NT2/D1 (cell line): ENCODE measurements at places on chromosomes 3 and 15.
A peak's percentile ranks its signal among the peaks of the same experiment; 100 is the strongest.

DNA sequence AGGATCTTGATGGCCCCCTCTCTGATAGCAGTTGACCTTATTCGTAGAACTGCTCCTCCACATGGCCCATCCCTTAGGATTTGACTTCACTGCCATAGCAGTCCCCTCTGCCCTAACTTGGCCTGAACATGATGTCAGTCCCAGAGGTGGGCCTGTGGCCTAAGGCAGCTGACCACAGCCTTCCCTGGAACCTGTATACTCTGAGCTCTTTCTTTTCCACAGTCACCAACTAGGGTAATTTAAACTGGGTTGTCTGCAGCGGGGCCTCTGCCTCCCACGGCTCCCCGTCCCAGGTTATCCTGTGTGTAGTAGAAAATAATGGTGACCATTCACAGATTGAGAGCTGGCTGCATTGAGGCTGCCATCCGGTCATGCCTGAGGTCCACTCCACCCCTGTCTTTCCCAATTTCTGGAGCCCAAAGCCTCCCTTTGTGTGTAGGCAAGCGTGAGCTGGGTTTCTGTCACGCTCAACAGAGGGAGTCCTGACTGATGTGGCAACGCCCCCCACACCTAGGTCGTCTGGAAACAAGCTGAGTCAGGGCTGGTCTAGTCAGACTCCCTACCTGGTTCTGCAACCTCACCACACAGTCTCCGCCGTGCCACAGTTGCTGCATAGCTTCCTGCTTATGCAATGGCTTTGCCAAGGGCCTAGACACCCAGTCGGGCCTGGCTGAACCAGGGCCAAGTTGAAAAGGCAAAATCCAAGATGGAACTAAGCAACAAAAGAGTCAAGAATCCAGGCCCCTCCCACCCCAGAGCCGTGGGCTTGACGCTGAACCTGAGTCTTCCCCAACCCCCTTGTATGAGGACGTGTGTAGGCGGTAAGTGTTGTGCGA lies 284.5 kb downstream of the XXYLT1 start:
- no peak for DNase-seq

- DNase-seq: no peak
Observed at GRCh38 chr15:69823223-69823907, 274.4 kb downstream of the TLE3 start.

DNA sequence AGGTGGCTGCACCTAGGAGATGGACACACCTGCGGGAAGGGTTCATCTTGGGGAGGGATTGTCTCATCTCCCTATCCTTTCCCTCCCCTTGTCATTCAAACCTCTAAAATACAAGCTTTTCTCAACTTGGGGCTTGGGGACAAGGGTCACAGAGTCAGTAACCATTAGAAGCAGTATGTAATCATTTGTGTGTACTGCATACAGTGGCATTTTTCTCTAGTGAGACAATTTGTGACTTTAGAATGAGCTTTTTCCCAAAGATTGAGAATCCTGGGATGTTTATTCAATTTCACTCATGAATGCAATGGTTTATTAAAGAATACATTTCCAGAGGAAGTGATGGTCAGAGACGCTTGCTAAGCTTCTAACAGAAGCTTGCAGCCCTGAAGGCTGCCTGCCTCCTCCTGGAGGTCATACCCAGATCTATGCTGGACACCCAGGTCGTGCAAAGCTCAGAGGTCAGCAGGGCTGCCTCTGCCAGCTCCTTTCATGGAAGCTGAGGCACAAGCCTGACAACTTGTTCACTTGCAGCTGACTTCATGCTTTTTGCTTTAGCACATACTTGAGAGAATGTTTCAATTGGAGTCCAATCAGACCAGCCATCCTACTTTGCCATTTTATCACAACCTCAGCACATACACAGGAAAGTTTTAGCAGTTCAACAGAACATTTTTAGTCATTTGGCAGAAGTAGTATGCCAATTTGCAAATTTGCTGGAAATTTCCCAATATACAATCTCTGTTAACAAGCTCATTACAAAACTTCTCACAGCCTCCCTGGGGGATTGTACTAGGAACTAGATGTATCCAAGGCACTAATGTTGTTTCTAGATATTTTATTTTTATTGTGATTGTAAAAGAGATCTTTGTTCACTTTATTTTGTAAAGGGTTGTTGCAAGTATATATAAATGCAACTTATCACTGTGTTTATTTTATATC lies 25.6 kb upstream of the ALDH1L1 start:
- no peak for DNase-seq

- no peak for DNase-seq
Observed at GRCh38 chr3:22236490-22237270, 485.7 kb upstream of the ZNF385D start.

- DNase-seq: no peak
Observed at GRCh38 chr3:2517500-2518172, 419.0 kb downstream of the CNTN4 start.

DNA sequence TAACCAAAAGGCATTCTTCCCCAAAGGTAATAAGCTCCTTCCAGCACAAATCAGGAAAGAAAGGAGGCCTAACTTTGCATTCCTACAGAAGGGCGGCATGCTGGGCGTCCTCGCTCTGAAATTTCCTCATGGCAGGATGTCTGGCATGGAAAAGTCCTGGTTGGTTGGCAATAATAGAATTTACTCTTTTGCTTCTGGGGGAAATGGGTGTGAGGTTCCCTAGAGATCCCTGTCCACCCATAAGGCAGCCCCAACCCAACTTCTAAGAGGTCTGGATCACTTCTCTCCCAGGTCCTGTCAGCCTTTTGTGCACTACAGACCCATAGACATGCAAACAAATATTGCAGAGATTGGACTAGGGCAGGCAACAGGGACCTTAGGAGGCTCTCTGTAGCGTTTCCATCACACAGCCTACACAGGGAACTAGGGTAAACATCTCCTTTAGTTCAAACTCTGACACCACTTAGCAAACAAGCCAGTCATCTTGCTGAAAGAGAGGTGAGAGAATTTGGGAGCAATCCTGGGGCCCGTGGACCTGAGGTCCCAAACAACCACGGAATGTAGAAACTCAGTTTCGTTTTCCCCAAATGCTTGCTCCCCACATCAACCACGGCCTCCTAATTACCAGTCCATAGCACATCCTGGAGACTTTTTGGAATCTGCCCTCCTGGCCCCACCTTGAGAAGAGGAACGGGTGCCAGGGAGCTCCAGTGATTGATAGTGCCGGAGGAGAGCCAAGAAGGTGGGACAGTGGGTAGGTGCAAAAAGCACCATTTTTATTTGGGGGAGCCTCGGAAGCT lies 2.1 kb downstream of the ZIC4 start:
- DNase-seq: no peak

DNA sequence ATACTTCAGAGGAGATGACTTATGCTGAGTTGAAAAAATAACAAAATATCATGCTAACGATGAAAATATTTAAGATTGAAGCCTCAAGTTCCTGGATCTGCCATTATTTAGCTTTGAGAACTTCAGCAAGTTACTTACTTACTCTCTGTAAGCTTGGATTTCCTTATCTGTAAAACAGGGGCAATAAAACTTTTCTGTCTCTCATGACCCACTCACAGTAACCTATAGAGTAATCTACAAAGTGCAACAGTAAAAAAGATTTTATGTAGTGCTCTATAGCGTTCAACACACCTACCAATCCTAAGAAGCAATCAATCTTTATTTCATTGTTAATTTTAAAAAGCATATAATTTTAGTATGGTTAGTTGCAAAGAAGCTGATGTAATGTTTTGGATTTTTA lies 478.6 kb downstream of the ZIC1 start:
- DNase-seq: no peak

- no peak for DNase-seq
Observed at GRCh38 chr15:89494941-89495637, 1.3 kb downstream of the RHCG start.

- no peak for DNase-seq
Observed at GRCh38 chr3:63967675-63968611, 55.4 kb downstream of the PSMD6 start.

DNA sequence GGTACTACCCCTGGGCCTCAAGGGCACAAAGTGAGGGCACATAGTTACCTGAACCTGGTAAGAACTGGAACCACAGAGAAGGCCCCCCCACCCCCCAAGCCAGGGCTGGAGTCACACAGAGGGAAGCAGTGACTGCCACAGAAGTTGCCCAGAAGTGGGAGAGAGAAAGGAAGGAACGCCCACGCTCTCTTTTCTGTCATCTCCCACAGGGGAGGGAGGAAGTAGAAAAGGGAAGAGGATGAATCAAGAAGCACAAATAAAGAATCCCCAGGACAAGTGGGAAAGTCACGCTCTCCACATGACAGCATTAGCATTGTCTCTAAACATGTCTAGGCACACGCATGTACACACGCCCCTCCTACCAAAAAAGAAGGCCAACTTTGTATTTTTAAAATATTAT lies 114.7 kb upstream of the FRMD4B start:
- no peak for DNase-seq

- no peak for DNase-seq
Observed at GRCh38 chr3:42421818-42422796, 11.7 kb upstream of the LYZL4 start.

DNA sequence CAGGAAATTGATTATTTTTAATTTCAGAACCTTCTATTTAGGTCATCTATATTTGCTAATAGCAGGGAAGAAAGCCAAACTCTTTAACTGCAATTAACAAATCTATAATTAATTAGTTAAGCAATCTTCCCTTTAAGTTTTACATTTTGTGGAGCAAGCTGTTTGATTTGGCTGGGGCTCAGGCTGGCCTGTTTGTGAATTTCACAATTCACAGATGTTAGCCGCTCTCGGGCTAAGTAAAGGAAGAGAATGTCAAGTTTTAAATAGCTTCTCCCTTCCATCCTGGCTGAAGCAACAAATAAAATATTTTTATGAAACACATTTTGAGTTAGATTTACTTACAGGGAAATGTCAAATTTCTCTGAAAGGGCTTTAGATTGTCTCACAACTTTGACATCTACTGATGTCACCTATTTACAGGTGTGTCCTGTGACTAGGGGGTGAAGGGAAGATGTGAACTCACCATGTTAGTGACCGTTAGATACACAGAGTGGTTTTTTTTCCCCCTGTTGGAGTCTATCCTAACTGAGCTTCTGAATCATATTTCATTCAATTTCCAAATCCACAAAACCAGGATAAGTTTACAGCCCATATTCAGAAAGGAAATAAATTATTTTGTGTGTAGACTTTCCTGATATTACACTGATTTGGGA lies 1.3 kb upstream of the TP63 start:
- DNase-seq: no peak

GRCh38 chr3:17478673-17479072 lies 263.8 kb downstream of the TBC1D5 start:
- no peak for DNase-seq

GRCh38 chr3:139016430-139017048 lies 4.2 kb downstream of the PRR23B start:
- no peak for DNase-seq

- no peak for DNase-seq
Observed at GRCh38 chr3:114760679-114761078, 386.4 kb downstream of the ZBTB20 start.

GRCh38 chr3:175651716-175652115 lies 792.6 kb downstream of the NAALADL2 start:
- no peak for DNase-seq

- DNase-seq: no peak
Observed at GRCh38 chr3:59142556-59142955, 92.7 kb upstream of the CFAP20DC start.

DNA sequence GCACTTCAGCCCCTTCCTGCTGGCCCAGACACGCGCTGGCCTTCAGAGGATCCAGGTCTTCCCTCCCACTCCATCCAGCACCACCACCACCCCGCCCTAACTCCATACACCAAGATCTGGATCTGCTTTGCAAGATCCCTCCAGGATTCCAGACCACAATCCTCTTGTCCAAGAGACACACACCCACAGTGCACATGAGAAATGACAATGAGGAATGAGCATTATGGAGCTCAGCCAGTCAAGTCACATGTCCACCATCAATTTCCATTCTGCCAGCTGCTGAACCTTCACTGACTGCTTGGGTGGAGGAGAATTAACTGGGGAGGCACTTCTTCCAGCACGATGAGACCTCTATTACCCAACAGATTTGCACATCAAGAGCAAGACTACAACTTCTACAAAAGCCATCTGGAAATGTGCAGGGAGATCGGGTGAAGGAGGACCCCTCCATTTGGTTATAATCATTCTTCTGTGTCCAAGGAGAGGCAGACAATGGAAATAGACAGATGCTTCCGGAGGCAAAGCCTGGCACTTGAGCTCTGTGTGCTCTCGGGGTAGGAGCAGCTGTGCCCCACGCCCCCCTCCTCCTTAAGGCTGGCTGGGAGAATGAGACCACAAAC lies 12.3 kb upstream of the SPATA12 start:
- no peak for DNase-seq

GRCh38 chr3:59872128-59872527 lies 822.3 kb upstream of the CFAP20DC start:
- peak; percentile 3 for DNase-seq

- no peak for DNase-seq
Observed at GRCh38 chr3:71924721-71925120, 139.8 kb upstream of the PROK2 start.

DNA sequence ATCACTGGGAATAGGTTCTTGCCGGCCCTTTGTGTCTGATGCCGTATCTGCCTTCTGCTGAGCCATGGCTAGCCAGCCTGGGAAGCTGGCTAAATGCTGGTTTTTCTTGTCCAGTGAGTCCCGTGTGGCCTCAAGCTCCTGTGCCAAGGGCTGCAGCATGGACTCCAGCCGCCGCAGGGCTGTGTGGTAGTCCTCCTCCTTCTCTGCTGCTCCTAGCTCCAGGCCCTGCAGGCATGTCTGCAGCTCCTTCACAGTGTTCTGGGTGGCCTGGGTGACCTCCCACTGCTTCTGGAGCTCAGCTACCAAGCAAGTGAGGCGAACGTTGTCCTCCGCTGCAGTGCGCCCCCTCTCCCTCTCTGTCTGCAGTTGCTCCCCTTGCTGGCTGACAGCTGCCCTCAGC lies 24.9 kb downstream of the CXCR6 start:
- DNase-seq: no peak

DNA sequence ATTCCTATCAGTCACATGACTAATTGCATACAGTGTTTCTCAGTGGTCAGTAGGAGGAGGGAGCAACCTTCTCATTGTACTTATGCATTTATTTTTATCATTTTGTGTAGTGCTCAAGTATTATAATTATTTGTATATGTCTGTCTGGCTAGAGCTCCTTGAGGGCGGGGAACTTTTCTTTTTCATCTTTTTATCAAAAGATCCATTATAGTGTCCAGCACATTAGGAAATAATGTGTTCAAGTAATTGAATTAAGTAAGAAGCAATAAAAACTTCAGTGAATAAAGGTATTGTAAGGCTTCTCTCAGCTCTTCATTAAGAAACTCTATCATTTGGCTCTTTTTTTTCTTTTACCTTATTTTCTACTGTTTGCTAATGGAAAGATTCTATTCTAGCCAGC lies 18.8 kb downstream of the FGF7 start:
- no peak for DNase-seq

GRCh38 chr15:61175024-61175423 lies 54.1 kb downstream of the RORA start:
- no peak for DNase-seq

DNA sequence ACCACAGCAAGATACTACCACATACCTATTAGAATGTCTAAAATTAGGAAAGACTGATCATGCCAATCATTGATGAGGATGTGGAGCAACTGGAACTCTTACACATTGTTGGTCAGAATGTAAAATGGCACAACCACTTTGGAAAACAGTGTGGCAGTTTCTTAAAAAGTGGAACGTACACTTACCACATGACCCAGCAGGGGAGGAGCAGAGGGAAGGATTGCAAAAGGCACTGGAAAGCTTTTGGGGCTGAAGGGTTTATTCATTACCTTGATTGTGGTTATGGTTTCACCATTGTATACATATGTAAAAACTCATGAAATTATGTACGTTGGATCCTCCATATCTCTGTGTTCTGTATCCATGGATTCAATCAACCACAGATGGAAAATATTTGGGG lies 3.3 kb upstream of the EHD4 start:
- no peak for DNase-seq

GRCh38 chr3:165254812-165255211 lies 58.6 kb upstream of the SLITRK3 start:
- peak; percentile 16 for DNase-seq
